NT2/D1 (cell line): ENCODE measurements at places on chromosomes 2 and 18.
A peak's percentile ranks its signal among the peaks of the same experiment; 100 is the strongest.

DNA sequence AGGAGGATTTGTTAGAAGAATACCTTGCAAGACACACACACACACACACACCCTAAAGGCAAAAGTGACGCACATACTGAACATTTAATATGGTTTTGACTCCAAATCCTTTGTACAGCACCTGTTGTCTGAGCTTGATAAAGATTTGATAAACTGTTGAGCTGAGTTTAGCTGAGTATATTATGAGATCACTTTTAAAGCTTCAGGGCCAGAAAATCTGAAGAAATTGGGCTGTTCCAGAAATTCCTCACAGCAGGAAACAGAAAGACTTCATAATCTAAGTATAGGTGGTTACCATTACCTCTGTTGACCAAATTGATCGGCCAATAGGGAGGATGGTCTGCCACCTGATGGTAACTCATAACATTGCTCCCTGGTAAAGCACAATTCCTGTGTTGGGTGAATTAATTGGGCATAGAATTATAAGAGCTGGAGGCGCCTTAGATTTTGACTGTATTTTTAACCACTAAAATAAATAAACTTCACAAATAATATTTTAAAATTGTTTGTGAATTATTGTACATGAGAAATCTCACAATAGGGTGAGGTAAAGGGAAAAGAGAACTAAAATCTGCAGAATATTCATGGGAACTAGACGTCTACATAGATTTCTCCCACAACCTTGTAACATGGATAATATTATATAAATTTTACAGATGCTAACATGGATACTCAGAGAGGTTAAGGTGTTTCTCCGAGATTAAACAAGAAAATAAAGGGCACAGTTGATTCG is 21.8 kb upstream of the RPIA start:
- no peak for DNase-seq

DNA sequence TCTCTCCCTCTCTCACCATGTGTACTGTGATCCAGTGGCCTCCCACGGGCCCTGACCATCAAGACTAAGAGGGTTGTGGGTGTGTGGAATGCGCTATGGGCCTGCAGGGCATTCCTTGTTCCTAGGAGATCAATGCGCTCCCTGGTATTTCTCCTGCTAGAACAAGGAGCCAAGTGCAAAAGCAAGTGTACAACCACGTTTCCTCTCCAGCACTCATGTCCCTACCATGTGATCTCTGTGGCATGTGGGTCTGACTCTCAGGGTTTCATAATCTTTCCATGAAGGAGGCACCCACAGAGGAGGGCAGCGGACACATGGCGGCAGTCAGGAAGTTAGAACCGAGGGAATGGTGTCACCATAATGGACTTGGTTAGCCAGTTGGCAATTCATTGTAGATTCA is 91.4 kb downstream of the MAPK4 start:
- DNase-seq, result no peak

GRCh38 chr2:98748292-98749065 is 17.5 kb upstream of the MGAT4A start:
- DNase-seq, result no peak

- no peak for DNase-seq
Observed at GRCh38 chr2:221817052-221817451, 244.9 kb upstream of the EPHA4 start.

- DNase-seq, result peak; percentile 66
Observed at GRCh38 chr2:134411828-134412638, 158.2 kb downstream of the MGAT5 start.

DNA sequence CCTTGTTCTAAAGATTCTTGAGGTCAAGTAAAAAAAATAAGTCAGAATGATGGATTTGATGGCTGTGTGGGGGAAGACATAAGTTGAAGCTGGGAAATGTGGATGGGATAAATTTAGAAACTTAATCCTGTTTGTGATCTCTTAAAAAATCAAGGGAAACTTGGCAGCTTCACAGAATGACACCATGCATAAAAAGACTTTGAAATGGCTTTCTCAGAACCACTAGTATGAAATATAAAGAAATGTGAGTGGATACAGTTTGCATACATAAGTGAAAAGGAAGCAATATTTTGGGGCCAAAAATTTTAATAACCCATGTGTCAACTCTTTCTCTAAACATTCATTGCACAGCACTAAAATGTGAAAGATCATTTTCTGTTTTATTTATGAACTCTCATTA is 21.7 kb downstream of the CDH19 start:
- no peak for DNase-seq

GRCh38 chr18:59699750-59700534 is 2.7 kb upstream of the CCBE1 start:
- no peak for DNase-seq

- no peak for DNase-seq
Observed at GRCh38 chr18:48320639-48320945, 88.6 kb downstream of the ZBTB7C start.
